ENCODE measurements at places on chromosomes 5 and 9. TPM values are rescaled to one million over a fixed set of nuclear protein-coding genes. Genes with fewer than 3 reads are reported as not detected.

The SH3GL2 gene
- 0.67 TPM for total RNA-seq

GRCh38 chr5:53766673-53767072, 206.2 kb downstream of the NDUFS4 start:
- H3K4me3 ChIP-seq = no peak overlapping the region
- H3K36me3 ChIP-seq = no peaks in the 10 kb centered on the region
- H3K27ac ChIP-seq = no peak overlapping the region
- H3K27me3 ChIP-seq = no peaks in the 10 kb centered on the region

The SLC6A19 gene
- total RNA-seq = 531 TPM

DNA sequence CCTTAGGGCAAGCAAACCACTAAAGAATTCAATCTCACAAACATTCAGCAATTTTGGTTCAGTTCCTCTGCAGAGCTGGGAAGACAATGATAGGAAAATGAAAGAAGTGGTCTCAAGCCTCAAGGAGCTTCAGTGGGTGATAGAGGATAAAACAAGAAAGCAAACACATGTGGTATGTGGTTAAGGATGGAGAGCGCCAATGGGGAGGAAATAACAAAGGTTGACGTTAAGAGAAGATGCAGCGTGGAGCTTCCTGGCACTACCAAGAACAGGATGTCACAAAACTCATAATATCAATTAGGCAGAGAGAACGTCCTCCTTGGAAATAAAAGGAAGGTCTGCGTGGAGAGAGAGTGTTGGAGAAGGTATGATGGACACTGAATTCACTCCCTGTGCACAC, 411.4 kb upstream of the DAP start:
- DNase-seq = no peak
- H3K4me1 ChIP-seq = no peaks in the 10 kb centered on the region
- no peaks in the 10 kb centered on the region for H3K36me3 ChIP-seq
- no peak overlapping the region for H3K4me3 ChIP-seq
- H3K27me3 ChIP-seq = no peaks in the 10 kb centered on the region

The PPP2R2B gene
- 1.2 TPM for total RNA-seq

The WWC1 gene
- 63.2 TPM for total RNA-seq

GRCh38 chr9:28317745-28318144, 744.5 kb upstream of the C9orf72 start:
- H3K36me3 ChIP-seq = no peaks in the 10 kb centered on the region
- no peaks in the 10 kb centered on the region for H3K4me1 ChIP-seq
- DNase-seq = no peak

GRCh38 chr5:79955941-79956670, 35.0 kb downstream of the MTX3 start:
- H3K4me1 ChIP-seq = no peaks in the 10 kb centered on the region
- no peaks in the 10 kb centered on the region for H3K27me3 ChIP-seq
- H3K27ac ChIP-seq = no peak overlapping the region
- no peak for DNase-seq

The LCN15 gene
- not detected for total RNA-seq

DNA sequence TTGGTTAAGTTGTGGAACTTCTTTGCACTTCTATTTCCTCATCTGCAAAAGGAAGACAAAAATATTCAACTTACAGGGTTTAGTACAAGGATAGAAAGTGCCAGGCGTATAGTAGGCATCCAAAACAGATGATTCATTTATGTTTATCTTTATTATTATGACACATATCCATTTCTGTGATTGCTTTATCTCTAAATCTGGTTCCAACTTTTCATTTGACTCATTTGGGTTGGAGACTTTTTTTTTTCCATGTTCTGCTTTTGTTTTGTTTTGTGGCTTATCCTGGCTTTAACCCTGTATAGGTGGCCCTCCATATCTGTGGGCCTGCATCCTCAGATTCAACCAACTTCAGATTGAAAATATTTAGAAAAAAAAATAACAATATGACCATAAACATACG, 186.7 kb upstream of the SLC24A2 start:
- no peaks in the 10 kb centered on the region for H3K27me3 ChIP-seq
- no peaks in the 10 kb centered on the region for H3K4me1 ChIP-seq
- no peak overlapping the region for H3K4me3 ChIP-seq

GRCh38 chr9:100350188-100350587, 2.6 kb downstream of the TEX10 start:
- H3K4me3 ChIP-seq = no peak overlapping the region
- no peaks in the 10 kb centered on the region for H3K36me3 ChIP-seq
- no peak overlapping the region for H3K27ac ChIP-seq
- H3K4me1 ChIP-seq = peaks cover 3% of the 10 kb centered on the region

DNA sequence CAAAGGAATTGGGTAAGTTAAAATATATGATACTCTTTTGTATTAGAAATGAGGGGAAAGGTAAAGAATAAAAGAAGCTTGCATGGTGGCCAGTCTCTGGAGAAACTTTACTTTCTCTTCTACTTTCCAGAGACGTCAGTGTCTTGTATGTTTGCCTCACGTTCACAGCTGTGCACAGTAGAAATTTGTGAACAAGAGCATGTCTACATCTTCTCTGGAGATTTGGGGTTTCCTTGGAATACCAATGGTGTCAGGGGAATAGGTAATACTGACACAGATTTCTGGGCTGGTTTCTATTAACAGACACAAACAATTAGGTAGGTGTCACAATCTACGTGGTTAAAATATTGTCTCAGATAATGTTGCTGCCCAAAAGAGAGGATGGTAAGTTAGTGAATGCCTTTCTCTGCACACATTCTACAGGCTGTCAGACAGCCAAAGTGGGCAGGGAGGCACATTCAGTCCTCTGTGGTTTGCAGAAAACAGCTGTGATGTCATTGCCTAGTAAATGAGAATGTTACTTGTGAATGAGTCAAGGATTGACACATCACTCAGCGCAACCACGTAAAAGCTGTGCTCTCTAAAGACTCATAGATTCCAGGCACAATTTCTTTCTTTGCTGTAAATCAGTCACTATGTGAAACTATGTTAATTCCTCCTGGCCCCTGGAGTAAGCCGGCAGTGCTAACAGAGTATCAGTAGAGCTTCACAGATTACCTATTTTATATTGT, 397.1 kb downstream of the MAN2A1 start:
- no peaks in the 10 kb centered on the region for H3K4me1 ChIP-seq
- DNase-seq = no peak
- no peaks in the 10 kb centered on the region for H3K36me3 ChIP-seq
- H3K27me3 ChIP-seq = no peaks in the 10 kb centered on the region
- no peak overlapping the region for H3K27ac ChIP-seq
- no peak overlapping the region for H3K4me3 ChIP-seq

The PGM5 gene
- total RNA-seq = 7.5 TPM

The GDA gene
- total RNA-seq = 14.0 TPM

The ST6GALNAC6 gene
- 88.3 TPM for total RNA-seq

- H3K4me3 ChIP-seq = no peak overlapping the region
- DNase-seq = no peak
- H3K27ac ChIP-seq = no peak overlapping the region
- H3K4me1 ChIP-seq = no peaks in the 10 kb centered on the region
These were observed 66.0 kb upstream of the MEF2C start for GRCh38 chr5:88948746-88949600.

DNA sequence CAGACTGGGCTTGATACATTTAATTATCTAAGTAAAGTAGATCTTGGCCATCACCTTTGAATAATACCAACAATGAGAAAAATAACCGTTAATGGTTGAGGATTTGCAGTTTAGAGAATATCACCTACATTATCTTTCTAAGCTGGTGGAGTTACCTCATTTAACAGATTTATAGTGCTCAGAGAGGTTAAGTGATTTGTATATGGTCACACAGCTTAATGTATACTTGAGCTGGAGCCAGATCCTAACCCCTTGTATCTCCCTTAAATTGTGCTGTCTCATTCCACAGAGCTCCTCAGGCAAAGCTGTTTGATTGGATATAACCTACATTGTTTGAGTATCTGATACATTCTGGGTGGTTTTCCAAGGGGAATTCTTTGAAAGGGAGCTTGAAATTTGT, 57.8 kb downstream of the INSYN2B start:
- DNase-seq = no peak
- H3K27ac ChIP-seq = no peak overlapping the region
- H3K4me1 ChIP-seq = no peaks in the 10 kb centered on the region
- H3K4me3 ChIP-seq = no peak overlapping the region

DNA sequence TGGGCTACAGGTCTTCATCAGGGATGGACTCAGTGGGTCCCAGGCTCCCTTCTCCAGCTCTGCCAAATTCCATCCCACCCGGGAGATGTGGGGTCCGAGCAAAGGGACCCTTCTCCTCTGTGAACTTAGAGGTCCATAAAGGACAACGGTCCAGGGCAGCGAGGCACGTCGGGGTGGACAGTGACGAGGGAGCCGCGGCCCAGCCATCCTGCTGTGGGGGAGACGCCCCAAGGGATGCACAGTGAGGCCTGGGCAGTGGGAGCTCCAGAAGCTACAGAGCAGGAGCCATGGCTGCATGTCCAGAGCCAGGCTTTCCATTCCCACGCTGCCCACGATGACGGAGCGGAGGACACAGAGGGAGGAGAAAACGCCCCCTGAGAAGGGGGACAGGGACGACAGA, 107.5 kb upstream of the PPP1R26 start:
- no peak overlapping the region for H3K4me3 ChIP-seq
- no peaks in the 10 kb centered on the region for H3K36me3 ChIP-seq

DNA sequence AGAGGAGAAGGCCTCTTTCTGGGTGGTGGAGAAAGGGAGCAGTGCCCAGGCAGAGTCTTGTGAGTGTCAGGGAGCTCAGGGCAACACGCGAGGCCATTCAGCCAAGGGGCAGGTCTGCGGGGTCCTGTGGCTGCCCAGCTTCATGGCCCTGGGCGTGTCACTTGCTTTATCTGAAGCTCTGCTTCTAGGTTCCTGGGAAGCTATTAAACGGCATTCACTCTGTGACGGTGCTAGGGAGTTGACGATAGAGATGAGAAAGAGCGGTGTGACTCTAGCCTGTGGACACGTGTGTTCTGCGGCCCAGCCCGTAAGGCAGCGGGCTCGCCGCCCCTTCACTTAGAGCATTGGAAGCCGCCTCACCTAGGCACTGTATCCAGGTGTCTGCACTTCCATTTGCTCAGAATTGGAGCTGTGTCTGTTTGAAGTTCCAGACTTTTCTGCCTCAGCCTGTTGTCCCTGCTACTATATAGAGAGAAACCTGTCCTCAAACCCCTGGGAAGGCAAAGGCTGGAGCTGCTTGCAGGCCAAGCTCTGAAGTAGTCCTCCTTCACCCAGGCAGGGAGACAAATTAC, 88.3 kb downstream of the PHF2 start:
- H3K36me3 ChIP-seq = no peaks in the 10 kb centered on the region
- H3K27ac ChIP-seq = no peak overlapping the region
- peak; percentile 27 for DNase-seq
- no peak overlapping the region for H3K4me3 ChIP-seq

The LECT2 gene
- total RNA-seq = not detected

GRCh38 chr5:87853541-87853940, 415.1 kb downstream of the TMEM161B start:
- no peak overlapping the region for H3K4me3 ChIP-seq
- H3K4me1 ChIP-seq = no peaks in the 10 kb centered on the region
- no peak for DNase-seq
- H3K36me3 ChIP-seq = no peaks in the 10 kb centered on the region

DNA sequence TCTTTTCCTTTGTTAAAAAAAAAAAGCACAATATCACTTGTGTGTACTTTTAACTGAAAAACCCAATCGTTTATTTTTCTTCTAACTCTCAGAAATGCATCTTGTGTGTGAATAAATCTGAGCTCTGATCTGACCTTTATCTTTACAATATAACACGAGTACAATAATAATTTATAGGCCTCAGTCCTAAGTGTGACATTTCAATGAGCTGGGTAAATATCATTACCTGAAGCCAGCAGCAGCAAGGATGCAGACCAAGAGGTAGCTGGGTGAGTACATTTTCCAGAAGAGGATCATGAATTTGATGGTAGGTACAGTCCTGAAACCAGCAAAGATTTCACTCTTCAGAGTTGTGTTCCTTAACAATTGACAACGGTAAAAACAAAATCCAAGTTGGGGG, 264.0 kb upstream of the KIF2A start:
- H3K27me3 ChIP-seq = no peaks in the 10 kb centered on the region
- H3K4me3 ChIP-seq = no peak overlapping the region
- DNase-seq = no peak
- H3K36me3 ChIP-seq = no peaks in the 10 kb centered on the region

Measured in Peyer's patch (tissue), 4 donors.